ENCODE measurements at places on chromosomes 1 and 21.

DNA sequence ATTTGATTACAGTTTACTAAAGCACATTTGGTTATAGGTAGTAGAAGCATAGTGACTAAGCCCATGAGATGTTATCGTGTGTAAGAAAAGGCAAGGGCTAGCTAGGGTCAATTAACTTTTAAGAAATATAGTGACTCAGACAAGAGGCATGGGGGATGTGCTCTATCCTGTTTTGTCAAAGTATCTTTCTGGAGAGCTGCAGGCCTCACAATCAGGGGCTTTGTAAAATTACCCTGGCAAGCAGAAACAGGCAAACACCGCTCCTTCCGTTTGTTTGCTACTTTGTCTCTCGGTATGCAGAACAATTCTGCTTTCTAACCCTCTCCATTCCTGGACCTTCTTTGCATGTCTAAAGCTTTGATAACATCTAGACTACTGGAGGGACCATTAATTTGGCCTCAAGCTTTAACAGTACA lies 26.1 kb upstream of the ZNF697 start:
- no peak for DNase-seq

- DNase-seq: no peak
Measured at GRCh38 chr21:38999161-38999560, 184.1 kb downstream of the PSMG1 start.

DNA sequence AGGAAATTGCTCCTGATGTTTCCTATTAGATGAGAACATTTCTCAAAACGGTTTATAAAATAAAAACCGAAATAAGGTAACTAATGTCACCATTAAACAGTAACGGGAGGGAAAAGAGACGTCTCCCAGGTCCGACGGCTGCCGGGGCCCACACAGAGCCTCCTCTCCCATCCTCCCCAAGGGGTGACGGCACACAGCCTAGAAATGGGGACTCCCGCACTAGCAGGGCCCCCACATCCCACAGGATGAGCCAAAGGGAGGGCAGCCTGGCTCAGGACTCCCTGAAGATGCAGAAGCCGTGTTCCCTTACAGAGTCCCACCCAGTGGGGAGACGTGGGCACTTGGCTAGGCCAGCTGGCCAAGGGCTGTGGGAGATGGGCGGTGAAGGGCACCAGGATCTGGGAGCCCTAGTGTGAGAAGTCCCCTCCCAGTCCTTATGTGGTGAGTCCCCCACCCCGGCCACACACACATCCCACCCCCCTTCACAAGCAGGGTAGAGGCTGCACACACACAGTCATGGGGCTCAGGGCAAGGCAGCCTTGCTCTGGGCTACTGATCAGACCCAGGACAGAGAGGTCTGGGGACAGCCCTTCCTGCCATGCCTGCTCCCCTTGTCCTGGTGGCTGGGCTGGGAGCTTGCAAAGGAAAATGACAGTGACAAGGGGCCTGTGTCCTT lies 3.3 kb downstream of the KRTAP10-3 start:
- DNase-seq: no peak

- DNase-seq: no peak
Measured at GRCh38 chr1:59689730-59690129, 125.0 kb upstream of the HOOK1 start.

DNA sequence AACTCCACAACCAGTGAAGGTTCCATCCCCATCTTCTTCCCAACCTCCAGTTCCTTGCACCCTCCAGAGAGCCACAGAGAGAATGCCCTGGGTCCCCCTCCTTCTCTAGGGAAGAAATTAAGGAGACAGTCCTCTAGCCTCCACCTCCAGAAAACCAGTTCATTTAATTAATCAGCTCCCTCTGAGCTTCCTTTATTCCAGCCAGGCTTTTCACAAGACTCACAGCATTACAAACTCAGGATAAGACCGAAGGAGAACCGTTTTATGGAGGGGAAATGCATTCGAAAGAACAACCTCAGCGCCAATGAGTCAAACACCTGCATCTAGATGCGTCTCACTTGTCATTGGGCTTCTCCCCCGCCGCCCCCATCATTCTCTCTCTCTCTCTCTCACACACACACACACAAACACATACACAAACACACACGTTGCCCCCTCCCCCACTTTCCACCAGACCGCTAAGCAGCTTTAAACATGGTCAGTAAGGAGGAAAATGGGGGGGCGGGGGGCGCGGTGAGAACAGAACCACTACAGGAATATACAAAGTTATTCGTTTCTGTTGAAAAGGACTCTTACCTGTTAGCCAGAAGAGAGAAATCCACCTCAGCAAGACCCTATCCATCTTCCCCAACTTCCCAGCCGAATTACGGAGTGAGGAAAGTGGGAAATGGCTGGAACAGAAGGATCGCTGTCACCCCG lies 544 bp downstream of the ILDR2 start:
- DNase-seq: peak; percentile 49

- DNase-seq: peak; percentile 72
Measured at GRCh38 chr1:116738673-116739370, 15.4 kb upstream of the CD2 start.

GRCh38 chr21:42669041-42669440 lies 15.6 kb downstream of the PDE9A start:
- no peak for DNase-seq

DNA sequence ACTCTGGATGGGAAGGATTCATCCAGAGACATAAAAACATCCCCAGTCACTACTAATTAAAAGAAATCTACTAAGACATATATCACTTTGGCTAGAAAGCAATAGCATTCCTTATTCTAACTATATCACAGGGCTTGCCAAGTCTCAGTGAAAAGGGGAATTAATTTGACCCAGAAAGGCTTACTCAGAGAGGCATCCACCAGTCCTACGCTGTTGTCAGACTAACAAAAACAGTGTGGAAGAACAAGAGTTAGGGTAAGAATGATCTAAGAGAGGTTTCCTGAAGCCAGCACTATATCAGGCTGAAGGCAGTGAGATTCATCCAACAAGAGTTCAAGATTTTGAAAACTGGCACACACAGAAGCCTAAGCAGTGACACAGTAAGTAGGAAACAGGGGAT lies 126.1 kb downstream of the GDAP2 start:
- DNase-seq: no peak

GRCh38 chr1:162342452-162342983 lies 34.1 kb downstream of the SPATA46 start:
- DNase-seq: no peak

DNA sequence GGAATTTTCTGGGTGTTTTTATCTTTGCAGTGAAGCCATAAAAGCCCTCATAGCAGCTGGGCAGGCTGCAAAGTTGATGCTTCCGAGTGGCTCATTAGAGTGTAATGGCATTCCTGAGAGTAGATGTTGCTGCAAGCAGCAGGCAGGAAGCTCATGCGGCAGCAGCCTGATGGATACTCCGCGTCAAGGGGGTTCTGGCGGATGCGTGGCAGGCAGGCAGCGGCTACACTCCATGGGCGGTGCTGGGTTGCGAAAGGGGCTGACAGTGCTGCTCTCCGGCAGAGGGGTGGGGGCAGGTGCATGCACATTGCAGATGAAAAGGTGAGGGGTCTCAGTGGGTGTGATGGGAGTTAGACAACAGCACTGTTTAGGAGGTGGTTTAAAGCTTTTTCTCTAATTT lies 93.2 kb upstream of the AJAP1 start:
- DNase-seq: no peak

- no peak for DNase-seq
Measured at GRCh38 chr1:23446661-23447310, 22.2 kb upstream of the TCEA3 start.

DNA sequence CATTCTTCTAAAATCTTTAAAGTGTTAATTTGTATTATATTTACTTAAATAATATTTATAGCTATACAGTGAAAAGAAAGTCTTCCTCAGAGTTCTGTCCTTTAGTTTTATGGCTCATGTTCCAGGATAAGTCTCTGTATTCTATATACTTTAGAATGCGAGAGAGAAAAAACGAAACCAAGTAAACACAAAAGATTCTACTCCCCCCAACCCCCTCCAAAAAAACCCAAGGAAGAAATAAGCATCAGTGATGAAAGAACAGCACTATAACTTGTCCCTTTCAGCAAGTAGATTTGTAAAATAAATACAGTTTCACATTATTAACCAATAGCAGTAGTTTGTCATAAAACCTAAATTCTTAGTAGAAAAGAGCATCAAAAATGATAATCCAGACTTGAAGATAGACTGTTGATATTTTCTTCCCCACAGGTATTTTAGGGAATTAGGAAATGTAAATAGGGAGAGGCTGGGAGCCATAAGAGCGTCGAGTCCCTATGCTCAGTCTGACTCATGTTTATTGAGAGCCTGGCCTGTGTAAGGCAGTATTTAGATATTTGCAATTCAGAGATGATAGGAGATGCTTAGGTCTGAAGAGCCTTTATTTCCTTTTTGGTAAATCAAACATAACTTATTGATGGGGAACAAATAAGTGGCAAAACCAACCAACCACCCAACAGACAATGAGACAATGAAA lies 35.5 kb downstream of the CDC14A start:
- DNase-seq: no peak

GRCh38 chr1:102163799-102164198 lies 167.1 kb upstream of the OLFM3 start:
- DNase-seq: no peak

DNA sequence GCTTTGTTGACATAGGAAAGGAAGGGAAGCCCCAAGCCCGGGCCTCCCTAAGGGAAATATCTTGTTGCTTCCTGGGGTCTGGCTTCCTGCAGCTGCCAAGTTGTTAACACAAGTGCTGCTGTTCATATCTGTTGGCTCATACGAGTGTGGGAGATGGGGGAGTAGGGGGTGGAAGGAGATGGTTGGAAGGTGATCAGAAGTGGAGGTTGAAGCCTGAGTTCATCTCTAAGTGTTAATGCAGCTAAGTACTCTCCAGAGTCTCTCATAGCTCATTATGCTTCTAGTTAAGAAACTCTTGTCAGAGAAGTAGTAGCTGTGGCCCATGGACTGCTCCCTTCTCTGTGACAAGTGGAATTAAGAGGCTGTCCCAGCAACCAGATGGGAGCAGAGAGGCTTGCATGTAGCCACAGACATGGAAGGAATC lies 319.2 kb upstream of the SPAG17 start:
- no peak for DNase-seq

GRCh38 chr1:76190749-76191424 lies 116.3 kb downstream of the ST6GALNAC3 start:
- no peak for DNase-seq

DNA sequence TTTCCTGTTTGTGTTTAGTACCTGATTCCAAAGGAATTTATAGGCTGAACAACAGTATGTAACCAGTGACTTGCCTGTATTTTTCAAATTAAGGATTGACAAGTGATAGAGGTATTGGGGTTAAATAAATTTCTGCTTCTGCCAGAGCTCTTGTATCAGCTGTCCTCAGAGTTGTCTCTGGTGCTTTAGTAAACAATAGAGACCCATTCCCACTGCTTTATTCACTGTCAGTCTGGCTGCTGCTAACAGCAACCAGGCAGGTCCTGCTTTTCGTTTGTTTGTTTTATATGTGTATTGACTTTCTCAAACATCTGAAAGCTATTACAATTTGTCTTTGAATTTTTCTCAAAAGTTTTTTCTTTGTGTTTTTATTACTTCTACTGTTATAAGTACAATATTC lies 76.1 kb downstream of the OLFM3 start:
- no peak for DNase-seq

- DNase-seq: no peak
Measured at GRCh38 chr1:11129649-11130390, 30.2 kb upstream of the EXOSC10 start.

DNA sequence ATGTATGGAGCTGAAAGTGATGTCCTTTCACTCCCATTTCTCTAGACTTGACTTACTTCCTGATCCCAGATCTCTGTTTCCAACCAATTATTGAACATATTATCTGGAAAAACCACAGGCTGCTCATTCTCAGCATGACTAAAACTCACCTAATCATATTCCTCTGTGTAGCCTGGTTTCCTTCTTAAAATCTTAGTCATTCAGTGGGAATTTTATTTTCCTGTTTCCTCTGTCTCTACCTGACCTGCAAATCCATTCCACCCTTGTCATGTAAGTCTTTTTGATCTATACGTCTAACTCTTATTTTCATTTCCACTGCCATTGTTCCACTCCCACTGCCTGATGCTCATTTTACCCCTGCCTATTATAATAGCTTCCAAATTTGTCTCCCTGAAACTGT lies 67.9 kb upstream of the APOBEC4 start:
- DNase-seq: no peak

- DNase-seq: no peak
Measured at GRCh38 chr1:21511579-21512522, 2.6 kb downstream of the ALPL start.

DNA sequence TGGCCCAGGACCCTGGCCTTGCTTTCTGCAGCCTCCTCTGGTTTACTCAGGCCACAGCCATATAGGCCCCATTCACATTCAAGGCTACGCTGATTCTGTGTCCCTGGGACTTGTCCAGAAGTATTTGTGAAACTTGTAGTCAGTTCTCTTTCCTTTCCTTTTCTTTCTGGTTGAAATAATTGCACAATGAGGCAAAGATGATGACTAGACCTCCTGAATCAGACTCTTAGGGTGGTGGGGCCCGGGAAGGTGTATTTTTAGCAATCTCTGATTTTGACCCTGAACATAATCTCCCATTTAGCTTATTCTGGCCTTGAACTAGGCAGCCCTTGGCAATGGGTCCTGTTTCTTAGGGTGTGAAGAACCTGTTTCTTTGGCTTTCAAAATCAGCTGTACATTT lies 39.9 kb downstream of the STUM start:
- DNase-seq: no peak

DNA sequence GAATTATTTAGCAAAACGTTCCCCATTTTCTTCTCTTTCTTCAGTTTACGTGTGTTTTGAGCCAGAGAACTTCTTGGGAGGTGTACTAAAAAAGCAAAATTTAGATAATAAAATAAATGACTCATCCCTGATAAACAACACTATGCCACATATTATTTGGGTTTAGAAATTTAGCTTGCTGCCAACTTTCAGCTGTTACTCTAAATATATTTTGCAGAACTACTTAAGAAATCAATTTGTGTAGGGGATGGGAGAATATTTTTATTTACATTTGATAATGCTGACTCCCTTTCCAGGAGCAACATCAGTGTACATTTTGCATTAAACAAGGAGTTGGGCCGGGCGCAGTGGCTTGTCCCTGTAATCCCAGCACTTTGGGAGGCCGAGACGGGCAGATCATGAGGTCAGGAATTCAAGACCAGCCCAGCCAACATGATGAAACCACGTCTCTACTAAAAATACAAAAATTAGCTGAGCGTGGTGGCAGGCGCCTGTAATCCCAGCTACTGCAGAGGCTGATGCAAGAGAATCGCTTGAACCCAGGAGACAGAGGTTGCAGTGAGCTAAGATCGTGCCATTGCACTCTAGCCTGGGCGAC lies 151.4 kb upstream of the ZRANB2 start:
- no peak for DNase-seq

DNA sequence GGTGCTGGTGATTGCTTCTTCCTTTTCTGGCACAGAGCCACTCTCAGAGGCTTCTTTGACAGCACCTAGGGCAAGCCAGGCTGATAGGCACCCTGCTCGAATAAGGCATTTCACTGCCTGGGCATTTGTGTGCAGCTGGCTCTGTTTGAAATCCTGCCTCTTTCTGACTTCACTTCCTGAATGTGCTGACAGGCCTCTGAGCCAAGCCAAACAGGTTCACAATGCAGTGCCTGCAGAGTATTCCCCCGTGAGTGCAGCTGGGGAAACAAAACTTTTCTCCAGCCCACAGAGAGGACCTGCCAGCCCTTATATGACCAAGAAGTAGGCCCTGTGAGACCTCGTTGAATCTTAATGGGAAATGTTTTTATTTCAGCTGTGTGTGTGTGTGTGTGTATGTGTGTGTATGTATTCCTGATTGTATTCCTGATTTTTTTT lies 10.4 kb downstream of the JUN start:
- no peak for DNase-seq

- no peak for DNase-seq
Measured at GRCh38 chr1:69878338-69878737, 310.6 kb downstream of the LRRC7 start.

GRCh38 chr1:117600966-117601365 lies 4.9 kb upstream of the TENT5C start:
- DNase-seq: no peak
